Myocyte (in vitro differentiated cells): ENCODE measurements at places on chromosomes 7 and 10.

DNA sequence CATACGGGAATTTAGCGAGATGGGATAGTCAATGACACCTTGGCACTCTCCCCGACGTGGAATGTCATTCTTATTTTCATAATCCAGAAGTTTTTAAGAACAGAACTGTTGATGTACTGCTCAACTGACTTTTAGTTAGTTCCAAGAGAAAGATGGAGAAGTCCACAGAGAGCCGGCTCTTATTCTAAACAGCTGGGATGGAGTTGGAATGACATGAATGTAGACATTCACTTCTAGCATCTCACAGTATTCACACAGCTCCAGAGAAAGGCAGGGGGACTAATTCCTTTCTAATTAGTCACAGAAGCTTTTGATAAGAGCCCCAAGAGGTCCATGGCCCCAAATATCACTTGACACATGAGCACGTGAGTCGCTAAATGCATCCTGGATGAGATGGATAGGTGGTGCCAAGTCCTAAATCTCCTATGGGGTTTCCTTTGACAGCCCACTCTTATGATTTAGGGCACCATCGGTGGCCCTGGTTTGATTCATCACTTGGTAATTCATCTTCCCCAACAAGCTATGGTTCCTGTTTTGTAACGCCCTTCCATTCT lies 420.3 kb upstream of the AUTS2 start:
- DNase-seq = no peak

DNA sequence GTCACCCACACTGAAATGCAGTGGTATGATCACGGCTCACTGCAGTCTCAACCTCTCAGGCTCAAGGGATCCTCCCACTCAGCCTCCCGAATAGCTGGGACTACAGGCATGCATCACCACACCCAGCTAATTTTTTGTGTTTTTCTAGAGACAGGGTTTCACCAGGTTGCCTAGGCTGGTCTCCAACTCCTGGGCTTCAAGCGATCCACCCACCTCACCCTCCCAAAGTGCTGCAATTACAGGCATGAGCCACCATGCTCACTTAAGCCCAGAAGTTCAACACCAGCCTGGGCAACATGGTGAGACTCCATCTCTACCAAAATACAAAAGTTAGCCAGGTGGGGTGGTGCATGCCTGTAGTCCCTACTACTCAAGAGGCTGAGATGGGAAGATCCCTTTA lies 33.5 kb downstream of the GDI2 start:
- no peak for DNase-seq

GRCh38 chr10:97726636-97727178 lies 10.2 kb upstream of the ZFYVE27 start:
- DNase-seq = peak; percentile 33

- DNase-seq = no peak
Measured at GRCh38 chr10:102384606-102385429, 10.7 kb upstream of the NFKB2 start.

- DNase-seq = no peak
Measured at GRCh38 chr10:125035588-125036295, 93.8 kb downstream of the ZRANB1 start.

- no peak for DNase-seq
Measured at GRCh38 chr7:92707435-92707834, 117.2 kb upstream of the FAM133B start.

DNA sequence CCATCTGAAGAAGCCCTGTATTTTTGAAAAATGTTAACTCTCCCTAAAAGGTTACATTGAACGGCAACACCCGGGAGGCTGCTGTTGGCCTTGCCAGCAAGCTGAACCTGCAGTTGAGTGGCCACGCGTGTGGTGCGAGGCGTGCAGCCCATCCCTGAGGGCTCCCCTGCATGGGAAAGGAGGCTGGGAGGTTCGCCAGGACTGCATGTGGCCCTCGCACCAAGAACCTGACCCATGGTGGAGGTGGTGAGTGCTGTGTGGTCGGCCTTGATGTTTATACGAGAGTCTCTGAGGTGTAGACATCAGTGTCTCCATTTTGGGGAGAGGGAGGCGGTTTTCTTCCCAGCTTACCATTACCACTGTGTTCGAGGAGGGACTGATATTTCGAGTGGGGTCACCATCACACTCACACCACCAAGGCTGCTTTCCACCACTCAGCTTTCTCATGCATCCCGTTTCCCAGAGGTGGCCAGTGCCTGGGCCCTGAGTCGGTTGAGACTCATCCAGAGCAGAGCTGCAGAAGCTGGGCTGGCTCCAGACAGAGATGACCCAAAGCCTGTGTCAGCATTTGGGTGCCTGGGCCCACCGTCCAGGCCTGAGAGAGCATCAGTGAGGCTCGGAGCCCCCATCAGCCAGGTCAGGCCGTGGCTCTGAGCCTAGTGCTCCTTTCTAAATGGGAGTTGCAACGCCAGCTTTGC lies 222.6 kb downstream of the EBF3 start:
- no peak for DNase-seq

- DNase-seq = no peak
Measured at GRCh38 chr10:133011882-133012281, 69.5 kb upstream of the CFAP46 start.

DNA sequence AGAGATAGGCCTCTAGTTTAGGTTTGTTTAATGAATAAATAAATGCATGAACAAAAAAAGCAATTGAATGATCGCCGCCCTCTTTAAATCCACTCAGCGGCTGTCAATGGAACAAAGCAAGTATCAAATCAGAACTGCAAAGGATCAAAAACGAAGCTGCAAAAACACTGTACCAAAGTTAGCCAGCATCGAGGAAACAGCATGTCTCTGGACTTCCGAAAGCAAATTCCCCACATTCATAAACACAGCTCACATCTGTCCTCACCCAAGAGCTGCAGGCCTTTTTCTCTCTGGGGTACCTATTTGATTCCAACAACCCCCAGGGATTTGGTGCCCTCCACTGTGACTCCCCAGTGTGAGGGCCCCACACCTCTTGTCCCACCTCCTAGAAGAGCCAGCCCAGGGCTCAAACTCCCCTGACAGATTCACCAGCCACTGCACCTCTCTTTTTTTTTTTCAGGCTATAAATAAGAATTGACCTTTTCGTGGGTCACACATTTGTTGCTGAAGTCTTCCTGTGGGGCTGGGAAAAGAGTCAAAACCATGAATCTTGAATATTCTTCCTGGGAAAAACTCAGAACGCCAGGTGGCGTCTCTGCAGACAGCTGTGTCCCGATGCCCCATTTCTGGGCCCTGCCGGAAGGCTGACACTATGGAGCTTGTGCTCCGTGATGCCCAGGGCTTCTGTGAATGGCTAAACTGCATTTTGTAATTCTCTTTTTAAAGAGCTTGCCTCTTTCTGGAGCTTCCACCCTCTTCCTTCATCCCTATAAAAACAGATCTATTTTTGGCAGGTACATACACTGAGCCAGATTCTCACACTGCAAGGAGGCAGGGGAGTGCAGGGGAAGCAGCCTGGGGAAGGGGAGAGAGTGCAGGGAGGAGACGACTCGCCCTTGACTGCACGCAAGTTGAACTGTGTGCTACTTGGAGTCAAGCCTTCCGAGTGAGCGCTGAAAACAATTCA lies 51.7 kb downstream of the HSPA12A start:
- peak; percentile 28 for DNase-seq

DNA sequence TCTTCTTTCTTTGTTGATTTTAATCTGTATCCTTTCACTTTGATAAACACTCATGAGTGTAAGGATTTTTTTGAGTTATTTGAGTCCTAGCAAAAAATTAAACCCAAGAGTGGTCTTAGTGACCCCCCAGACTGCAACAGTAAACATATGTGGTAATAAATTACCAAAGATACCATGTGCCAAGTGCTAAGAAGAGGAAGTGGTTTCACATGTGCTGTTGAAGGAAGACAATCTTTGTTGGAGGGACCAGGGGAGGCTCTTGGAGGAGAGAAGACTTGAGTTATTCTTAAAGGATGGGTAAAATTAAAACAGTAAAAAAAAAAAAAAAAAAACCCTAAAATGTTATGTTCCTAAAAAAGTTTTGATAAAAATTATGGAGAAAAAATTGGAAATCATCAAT lies 150.2 kb downstream of the SEC23IP start:
- DNase-seq = no peak

- DNase-seq = no peak
Measured at GRCh38 chr10:6578795-6579182, 1.3 kb downstream of the PRKCQ start.

- DNase-seq = no peak
Measured at GRCh38 chr10:108787932-108788331, 1135.4 kb downstream of the XPNPEP1 start.

GRCh38 chr7:984361-985126 lies 1.6 kb downstream of the CYP2W1 start:
- DNase-seq = no peak

GRCh38 chr10:35329520-35329919 lies 6.8 kb upstream of the CCNY start:
- peak; percentile 40 for DNase-seq

DNA sequence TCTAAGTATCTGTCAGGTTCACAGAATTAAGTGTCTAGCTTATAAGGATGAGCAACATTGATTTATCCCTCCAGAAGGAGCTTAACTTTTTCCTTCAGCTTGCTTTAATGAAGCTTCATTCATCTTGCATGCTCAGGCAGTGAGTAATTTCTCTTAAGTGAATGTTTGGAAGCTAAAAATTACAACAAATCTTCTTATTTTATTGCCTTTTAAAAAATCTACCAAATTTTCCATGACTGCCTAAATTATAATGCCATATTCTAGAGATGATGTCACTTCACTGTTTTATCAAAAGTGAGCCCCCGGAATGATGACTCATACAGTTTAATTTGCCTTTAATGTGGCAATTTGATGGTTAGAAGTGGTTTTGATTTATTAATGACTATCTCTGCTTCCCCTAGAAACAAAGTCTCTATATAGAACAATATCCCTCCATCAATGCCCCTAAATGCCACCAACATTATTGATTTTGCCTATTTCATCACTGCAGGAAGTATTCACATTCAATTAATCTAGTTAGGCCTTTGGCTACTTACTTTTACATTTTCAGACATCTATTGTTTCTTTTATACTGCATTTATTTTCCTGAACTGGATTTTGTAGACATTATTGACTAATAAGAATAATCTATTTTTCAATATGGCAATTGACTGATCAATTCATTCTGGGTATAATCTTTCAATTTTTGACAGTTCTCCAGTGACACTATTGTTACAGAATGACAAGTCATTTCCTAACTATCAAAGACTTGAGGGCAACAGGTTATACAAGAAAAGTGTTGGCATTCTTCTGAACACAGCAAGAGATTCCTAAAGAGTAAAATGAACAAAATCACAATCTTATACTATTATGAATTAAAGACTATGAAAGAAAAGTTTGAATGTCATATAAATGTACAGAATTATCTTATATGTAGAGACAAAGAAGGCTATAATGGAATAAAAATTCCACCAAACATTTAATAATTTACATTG lies 139.3 kb upstream of the ODAD2 start:
- DNase-seq = peak; percentile 31

DNA sequence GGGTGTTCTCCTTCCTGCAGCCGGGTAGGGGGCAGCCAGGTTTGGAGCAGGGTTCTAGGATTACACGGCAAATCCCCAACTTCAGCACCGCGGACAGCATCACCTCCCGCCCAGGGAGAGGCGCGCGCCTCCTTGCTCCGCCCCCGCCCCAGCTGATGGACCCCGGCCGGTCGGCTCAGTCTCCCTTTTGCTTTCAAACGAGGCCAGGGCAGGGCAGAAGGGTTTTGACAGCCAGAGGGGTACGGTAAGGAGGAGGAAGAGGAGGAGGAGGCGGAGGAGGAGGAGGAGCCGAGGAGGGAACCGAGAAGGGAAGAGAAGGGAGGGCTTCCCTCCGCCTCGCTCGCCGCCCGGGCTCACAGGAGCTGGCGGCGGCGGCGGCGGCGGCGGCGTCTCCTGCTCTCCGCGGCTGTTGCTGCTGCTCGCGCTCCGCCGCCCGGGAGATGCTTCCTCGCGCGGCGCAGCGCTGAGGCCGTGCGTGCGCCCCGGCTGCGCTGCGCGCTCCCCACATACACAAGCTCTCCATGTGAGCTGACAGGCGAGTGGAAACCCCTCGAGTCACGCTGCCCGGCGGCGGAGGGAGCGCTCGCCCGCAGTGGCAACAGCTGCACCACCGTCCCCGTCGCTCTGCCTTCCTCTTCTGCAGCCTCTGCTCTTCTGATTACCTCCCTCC lies 615 bp upstream of the CNTNAP2 start:
- DNase-seq = peak; percentile 12

GRCh38 chr10:96511044-96511945 lies 2.4 kb downstream of the TLL2 start:
- DNase-seq = peak; percentile 31

- DNase-seq = no peak
Measured at GRCh38 chr10:70615784-70616522, 13.4 kb upstream of the PRF1 start.

DNA sequence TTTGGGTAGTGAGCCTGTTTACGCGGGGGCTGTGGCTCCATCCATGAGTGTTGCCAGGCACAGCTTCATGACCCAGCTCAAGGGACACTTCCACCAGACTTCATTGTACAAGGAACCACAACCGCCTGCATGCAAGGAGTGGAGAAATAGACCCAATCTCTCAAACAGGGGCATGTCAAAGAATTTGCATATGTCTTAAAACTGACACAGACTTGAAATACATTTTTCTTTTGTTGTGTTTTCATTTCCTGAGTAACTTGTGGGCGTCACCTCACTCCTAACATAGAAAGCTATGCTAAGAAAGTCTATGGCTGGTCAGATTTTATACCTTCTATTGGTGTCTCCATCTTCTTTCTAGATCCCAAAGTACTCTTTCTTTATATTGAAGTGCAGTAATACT lies 266.2 kb upstream of the RNF32 start:
- DNase-seq = no peak

GRCh38 chr7:129591868-129592267 lies 19.7 kb upstream of the NRF1 start:
- DNase-seq = no peak

GRCh38 chr7:351681-352480 lies 61.9 kb downstream of the FOXL3 start:
- no peak for DNase-seq

DNA sequence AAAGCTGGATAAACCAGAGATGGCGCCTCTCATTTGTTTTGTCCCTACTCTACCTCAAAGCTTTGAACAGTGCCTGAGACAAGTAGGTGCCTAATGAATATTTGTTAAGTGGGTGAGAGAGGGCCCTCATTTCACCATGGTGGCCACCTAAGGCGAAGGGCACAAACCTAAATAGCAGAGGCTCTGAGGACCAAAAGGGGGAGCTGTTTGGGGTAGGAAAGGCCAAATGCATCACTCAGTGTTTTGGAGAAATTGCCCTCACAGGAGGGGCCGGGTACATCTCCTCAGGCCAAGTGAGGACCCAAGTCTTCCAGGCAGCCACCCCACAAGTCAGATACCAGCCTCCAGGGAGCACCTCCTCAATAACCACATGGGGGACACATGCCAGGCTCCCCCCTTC lies 14.0 kb downstream of the IMPDH1 start:
- DNase-seq = no peak

DNA sequence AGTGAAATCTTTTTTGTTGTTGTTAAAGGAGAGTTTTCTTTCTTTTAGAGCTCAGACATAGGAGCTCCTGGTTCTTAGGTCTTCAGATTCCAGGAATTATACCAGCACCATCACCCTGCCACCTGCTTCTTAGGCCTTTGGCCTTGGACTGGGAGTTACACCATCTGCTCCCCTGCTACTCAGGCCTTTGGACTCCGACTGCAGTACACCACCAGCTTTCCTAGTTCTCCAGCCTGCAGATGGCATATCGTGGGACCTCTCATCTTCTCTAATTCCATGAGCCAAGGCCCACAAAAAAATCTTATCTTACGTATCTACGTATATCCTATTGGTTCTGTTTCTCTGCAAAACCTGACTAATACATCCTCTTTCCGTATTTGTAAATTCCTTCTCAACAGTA lies 5.1 kb upstream of the TACC2 start:
- DNase-seq = no peak
